Esophagus squamous epithelium (tissue), 5 donors: ENCODE measurements at places on chromosomes 3 and 15. TPM values are rescaled to one million over a fixed set of nuclear protein-coding genes. Genes with fewer than 3 reads are reported as not detected.

- DNase-seq = no peak
These were observed 334.8 kb downstream of the LPP start for GRCh38 chr3:188488801-188489200.

SCN11A gene
- under 0.01 TPM for total RNA-seq

- no peak for DNase-seq
These were observed 33.9 kb upstream of the C15orf39 start for GRCh38 chr15:75167588-75168350.

GOLGA6L9 gene
- 7.9 TPM for total RNA-seq

DPPA2 gene
- not detected for total RNA-seq

DNA sequence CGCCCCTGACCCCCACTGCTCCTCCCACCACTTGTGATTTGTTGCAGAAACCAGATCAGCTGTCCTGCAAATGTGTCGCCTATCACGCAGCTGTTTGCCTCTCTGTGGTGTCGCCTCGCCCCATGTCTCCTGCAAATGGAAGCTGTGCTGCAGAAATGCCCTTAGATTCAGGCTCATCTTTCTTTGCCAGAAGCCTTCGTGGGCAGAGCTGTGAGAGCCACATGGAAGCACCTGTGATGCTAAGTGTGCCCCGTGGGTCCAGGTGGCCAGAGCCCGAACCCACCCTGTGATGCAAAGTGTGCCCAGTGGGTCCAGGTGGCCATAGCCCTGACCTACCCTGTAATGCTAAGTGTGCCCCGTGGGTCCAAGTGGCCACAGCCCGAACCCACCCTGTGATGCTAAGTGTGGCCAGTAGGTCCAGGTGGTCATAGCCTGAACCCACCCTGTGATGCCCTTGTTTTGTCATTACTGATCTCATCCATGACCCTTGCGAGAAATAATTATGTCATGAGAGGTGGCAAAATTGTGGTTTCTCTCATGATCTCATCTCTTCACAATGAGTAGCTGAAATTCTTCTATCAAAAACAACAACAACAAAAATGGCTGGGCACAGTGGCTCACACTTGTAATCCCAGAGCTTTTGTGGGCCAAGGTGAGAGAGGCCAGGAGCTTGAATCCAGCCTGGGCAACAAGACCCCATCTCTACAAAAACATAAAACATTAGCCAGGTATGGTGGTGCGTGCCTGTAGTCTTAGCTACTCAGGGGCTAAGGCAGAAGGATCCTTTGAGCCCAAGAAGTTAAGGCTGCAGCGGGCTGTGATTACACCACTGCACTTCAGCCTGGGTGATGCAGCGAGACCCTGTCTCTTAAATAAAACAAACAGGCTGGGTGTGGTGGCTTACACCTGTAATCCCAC lies 187.4 kb downstream of the GOLGA6L6 start:
- DNase-seq = no peak

ANKRD63 gene
- total RNA-seq = not detected

- no peak for DNase-seq
These were observed 33.3 kb upstream of the SLC41A3 start for GRCh38 chr3:126117212-126117611.

GRCh38 chr15:57003418-57003817 lies 85.0 kb downstream of the TCF12 start:
- DNase-seq = no peak

DNA sequence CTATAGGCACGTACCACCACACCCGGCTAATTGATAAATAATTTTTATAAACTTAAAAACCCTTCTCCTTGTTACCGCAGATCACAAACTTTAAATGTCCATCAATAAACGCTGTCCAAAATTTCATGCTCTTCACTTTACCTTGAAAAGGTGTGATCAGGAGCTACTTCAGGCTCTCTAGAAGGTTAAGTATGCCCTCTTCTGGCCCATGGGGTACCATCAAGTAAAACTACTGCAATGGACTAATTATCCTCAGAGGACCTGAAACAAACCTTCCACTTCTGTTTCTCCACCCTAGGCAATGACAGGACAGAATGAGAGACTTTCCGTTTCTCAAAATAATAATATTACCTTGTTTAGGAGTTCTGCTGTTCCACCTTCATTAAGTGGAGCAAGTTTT lies 9.2 kb downstream of the LZTFL1 start:
- DNase-seq = no peak

GOLGA6D gene
- total RNA-seq = not detected

DNA sequence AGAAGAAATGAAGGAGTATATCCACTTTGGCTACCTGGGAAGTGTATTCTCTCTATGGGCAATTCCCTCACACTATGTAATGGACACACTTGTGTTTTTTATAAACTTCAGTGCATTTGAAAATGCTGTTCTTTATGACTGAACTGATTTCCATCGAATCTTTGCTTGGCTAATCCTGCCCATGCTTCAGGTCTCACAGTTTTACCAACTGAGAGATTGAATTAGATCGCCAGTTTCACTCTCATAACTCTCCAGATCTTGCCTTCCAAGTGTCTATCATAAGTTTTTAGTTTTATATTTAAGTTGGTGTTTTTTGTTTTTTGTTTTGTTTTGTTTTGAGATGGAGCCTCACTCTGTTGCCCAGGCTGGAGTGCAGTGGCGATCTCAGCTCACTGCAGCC lies 73.5 kb upstream of the MBNL1 start:
- no peak for DNase-seq

SOX14 gene
- total RNA-seq = not detected

DNA sequence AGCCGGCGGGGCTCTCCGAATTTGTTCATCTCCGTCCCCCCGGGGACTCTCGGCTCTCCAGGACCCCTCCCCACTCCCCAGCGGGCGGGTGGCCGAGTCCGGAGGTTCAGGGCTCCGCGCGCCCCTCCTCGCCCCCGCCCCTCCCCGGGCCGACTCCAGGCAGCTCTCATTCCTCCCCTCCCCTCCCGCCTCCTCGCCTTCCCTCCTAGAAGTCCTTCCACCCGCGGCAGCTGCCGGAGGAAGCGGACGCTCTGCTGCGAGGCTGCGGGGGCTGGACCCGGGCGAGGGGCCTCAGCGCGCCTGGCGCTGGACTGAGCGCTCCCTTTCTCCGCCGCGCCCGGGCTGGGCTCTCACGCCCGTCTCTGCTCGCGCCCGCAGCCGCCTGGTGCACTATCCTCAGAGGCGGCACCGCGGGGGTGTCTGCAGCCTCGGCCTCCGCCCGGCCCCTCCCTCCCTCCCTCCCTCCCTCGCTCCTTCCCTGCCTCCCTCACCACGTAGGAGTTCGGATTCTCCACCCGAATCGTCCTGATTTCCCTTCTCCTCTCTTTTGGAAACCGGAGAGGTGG lies at the start of gene ROBO2:
ROBO2 (plus strand) TSS at position 494 of the 566 bp plus-strand sequence. CDS start 687 bp downstream, outside the sequence.
- DNase-seq = no peak

TM6SF1 gene
- total RNA-seq = 1.5 TPM

- no peak for DNase-seq
These were observed 8.9 kb upstream of the SUCNR1 start for GRCh38 chr3:151864423-151865101.

GRCh38 chr3:114624571-114625181 lies 330.8 kb downstream of the TIGIT start:
- no peak for DNase-seq

DNA sequence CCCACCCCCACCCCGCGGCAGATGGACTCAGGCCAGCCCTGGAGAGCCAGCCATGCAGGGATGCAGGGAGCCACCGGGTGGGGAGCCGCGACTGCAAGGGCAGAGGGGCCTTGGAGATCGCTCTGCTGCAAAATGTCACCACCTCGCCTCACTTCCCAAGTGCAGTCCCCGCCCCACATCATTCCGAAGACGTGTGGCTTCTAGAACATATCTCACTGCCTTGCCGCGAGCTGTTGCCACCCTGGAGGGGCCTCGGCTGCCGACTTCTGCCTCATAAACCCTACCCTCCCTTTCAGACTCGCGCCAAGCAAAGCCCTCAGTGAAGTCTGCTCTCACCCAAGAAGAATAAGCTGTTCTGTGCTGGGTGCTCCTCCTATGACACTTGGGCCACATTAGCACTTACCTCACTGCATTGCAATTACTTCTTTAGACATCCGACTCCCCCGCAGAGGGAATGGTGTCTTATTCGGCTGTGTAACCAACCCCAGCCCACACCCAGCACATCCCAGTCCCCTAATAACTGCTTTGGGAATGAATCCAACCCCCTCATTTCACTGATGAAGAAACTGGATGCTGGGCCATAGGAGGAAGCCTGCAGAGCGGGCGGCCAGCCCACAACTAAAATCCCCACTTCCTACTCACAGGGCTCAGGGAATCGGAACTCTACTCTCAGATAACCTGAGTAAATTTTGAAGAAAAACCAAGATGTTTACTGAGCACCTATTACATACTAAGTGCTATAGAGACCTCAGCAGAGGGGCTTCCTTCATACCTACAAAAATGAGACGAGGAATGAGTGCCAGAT lies 8.6 kb downstream of the TLE3 start:
- no peak for DNase-seq

DNA sequence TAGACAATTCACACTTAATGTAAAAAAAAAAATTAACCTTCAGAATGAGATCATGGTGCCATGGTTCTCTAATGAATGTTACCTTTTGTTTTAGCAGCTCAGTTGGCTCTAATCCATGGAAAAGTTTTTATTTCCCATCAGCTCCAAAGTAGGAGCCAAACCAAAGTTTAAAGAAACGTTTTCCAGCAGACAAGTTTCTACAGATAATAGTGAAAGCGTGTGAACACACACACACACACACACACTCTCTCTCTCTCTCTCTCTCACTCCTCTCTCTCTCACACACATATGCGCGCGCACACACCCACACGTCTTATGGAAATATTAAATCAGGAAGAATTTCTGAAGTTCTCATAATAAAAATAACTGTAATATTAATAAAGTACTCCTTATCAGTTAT lies 46.9 kb downstream of the MBNL1 start:
- DNase-seq = no peak

CHRD gene
- 5.1 TPM for total RNA-seq

GRCh38 chr3:123371859-123372685 lies 76.8 kb downstream of the ADCY5 start:
- DNase-seq = no peak

DNA sequence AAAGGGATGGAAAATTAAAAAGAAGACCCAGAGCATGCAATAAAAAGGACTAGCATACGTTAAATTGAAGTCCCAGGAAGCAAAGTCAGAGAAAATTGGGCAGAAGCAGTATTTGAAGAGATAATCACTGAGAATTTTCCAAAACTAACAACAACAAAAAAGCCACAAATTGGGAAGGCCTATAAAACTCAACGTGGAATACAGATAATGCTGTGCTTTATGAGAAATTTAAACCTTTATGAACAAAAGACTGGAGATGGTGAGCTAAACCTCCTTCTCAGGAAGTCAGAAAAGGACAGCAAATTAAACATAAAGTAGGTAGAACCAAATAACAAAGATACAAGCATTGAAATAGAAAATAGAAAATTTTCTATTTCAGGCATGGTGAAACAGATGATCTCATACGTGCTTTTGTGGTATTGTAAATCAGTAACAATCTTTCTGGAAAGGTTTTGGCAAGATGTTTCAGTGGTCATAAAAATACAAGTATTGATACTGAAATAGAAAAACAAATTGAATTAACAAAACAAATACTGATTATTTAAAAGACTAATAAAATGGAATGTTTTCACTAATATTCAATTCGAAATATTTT lies 55.6 kb downstream of the LYSMD4 start:
- no peak for DNase-seq

CNTN3 gene
- total RNA-seq = 0.38 TPM

DNA sequence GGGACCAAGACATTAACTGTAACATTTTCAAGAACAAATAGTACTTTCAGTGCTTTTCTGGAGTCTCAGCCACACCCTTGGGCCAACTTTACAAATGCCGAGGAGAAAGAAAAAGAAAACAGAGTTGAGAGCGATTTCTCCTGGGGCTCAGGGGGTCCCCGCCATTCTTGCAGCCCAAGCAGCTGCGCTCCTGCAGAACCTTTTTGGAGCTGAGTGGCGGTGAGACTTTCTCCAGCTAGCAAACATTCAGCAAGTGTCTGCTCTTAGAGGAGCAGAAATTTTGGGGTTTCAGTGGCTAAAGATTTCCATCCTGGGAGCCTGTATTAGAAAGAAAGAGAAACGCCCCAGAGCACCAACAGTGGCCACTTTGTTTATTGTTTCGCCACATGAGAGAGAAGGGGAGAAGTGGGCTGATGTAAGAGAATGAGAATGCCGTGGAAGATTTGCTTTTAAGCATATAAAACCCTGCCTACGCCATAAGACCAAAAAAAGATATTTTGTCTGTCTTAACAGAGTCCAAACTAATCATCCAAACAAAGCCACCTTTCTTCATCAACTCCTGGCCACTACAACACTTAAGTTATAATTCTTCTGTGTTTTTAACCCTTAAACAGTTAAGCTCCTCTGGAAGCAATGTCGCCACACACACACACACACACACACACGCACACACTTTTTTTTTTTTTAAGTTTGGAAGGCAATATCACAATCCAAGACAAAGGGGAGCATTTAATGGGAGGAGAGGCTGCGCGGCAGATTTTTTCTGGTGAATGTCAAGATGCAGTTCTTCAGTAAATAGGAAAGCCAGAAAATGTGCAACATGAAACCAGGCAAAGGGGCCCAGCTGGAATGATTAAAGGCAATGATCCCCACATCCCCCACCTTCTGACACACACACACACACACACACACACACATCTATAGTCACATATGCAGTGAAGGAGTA lies 19.2 kb downstream of the EID1 start:
- no peak for DNase-seq

GRCh38 chr3:132245552-132246142 lies 71.6 kb upstream of the ACP3 start:
- DNase-seq = no peak

GRCh38 chr3:15934389-15935195 lies 136.8 kb upstream of the ANKRD28 start:
- no peak for DNase-seq

GRCh38 chr15:29800491-29801366 lies 21.5 kb downstream of the TJP1 start:
- no peak for DNase-seq

- DNase-seq = no peak
These were observed 33.3 kb upstream of the MRPS22 start for GRCh38 chr3:139310474-139310933.
